ENCODE measurements at places on chromosomes 12 and 14. TPM values are rescaled to one million over a fixed set of nuclear protein-coding genes. Genes with fewer than 3 reads are reported as not detected.

IL26 gene
- total RNA-seq, result 0.53 TPM

GOLT1B gene
- 51.2 TPM for total RNA-seq

TPCN1 gene
- 84.0 TPM for total RNA-seq

DHRS2 gene
- 10.6 TPM for total RNA-seq

DNA sequence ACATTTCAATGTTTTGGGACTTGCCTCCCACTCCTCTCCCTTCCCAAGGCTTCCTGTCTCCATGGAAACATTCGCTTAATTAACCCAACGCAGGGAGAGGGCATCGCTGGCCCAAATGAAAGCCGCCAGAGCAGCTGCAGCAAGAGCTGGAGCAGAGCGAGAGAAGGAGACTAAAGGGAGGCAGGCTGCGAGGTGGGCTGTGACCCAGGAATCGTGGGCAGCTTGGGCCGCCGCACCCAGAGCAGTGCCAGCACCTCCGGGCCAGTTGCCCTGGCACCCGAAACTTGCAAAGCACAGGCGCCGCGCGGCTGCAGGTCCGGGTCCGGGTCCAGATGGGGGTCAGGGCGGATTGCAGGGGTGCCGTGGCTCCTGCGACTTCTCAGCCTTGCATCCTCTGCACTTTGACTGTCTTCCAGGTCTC lies 43.5 kb upstream of the PTPRQ start:
- no peak for DNase-seq

NAA30 gene
- 25.6 TPM for total RNA-seq

- no peak for DNase-seq
Measured at GRCh38 chr12:26195250-26195640, at the start of gene SSPN. Gene SSPN, plus strand, starts transcription at chr12:26195573. Its CDS starts 100 bp downstream, at chr12:26195673.

- DNase-seq, result no peak
Measured at GRCh38 chr14:84806181-84806580, 723.8 kb upstream of the FLRT2 start.

- DNase-seq, result no peak
Measured at GRCh38 chr12:49877066-49877465, 26.6 kb downstream of the FAIM2 start.

GRCh38 chr12:93242154-93242972 lies 135.4 kb upstream of the NUDT4 start:
- DNase-seq, result no peak

DNA sequence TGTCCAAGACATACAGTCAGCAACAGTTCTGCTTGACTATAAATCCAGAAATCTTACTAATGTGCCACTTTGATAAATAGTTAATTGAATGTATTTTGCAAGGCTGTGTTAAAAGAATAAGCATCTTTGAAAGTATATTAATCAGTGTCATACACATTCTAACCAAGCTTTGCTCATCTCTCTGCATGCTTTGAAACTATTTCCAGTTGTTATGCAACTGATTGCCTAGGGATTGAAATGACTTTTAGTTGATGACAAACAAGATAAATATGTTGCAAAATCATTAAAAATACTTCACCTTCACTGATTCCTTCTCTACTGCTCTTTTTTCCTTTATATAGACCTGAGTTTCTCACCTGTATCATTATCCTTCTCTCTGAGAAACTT lies 91.3 kb downstream of the AEBP2 start:
- no peak for DNase-seq

PPP1R12A gene
- 67.5 TPM for total RNA-seq

GRCh38 chr12:6367969-6368892 lies 7.1 kb downstream of the SCNN1A start:
- DNase-seq, result no peak

DNA sequence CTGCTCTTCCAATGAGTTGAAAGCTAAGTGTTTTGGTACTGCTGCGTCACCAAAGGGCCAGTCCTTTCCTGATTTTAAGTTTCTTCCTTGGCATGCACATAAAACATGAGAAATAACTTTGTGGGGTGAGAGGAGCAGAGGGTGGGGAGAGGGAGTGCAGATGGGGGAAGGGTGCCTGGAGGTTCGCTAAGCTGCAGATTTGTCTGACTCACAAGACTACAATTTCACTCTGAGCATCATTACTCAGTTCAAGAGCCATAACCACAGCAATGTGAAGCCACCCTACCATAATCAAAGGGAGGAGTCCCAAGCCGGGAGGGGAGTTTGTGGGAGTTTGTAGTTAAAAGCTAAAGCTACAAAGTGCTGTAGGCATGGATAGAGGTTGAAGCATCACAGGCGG lies 136.1 kb downstream of the ANO2 start:
- no peak for DNase-seq

DNA sequence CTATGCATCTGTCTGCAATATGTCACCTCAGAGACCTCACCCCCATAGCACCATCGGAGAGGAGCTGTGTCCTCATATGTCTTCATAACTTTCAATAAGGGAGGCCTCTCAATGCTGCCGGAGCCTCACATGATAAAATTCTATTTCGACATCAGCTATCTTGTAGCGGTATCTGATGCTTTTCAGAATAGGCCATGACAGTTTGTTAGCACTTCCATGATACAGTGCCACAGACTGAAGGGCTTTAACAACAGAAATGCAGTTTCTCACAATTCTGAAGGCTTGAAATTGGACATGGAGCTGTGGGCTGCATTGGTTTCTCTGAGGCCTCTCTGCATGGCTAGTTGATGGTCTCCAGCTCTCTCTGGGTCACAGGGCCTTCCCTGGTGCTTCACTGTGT lies 125.0 kb upstream of the PZP start:
- DNase-seq, result no peak

ABCD2 gene
- 10.0 TPM for total RNA-seq

DNA sequence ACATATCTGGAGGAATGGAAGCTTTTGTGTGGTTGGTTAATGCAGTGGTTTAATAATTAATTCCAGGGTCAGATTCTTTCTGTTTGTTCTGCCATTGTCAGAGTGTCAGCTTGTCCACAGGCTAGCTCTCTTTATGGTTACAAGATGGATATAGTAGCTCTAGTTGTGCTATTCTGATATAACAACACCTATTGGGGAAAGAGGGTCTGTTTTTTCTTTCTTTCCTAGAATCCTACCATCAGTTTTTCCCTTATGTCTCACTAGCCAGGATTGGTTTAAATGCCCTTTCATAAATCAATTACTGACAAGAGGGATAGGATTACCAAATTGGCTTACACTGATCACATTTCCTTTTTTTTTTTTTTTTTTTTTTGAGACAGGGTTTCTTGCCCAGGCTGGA lies 27.8 kb downstream of the CNOT2 start:
- DNase-seq, result no peak

DNA sequence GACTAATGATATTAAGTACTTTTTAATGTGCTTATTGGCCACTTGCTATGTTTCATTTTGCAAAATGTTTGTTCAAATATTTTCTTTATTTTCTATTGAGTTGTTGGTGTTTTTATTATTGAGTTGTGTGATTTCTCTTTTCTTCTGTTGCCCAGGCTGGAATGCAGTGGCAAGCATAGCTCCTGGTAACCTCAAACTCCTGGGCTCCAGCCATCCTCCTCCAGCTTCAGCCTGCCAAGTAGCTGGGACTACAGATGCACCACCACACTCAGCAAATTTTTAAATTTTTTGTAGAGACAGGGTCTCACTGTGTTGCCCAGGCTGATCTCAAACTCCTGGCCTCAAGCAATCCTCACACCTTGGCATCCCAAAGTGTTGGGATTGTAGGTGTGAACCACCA lies 199.2 kb downstream of the NOVA1 start:
- no peak for DNase-seq

- DNase-seq, result no peak
Measured at GRCh38 chr14:52397844-52398243, 83.7 kb downstream of the PTGER2 start.

KRT2 gene
- total RNA-seq, result not detected

Measured in activated T-cell treated with anti-CD3 and anti-CD28 coated beads, Interleukin-2, amount 50 U/mL, for 72 hours (primary cell).